SK-N-MC (cell line): ENCODE measurements at places on chromosomes 16 and 17.

DNA sequence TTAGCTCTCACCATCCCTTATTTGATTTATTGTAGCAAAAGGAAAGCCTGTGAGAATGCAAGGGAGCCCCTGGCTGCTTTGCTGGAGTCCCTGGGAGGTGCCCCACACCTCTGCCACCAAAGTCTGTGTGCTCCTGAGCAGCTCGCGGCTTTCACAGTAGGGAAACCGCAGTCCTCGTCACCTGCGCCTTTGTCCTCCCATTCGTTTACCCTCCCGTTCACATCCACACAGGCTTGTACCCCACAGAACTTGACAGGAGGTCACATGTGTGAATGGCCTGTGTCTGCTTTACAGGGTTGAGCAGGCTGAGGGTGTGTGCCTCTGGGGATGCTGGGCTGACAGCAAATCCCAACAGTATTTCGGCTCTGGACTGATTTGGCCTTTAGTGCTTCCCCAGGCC, 152.5 kb downstream of the LGALS9B start:
- no peak for DNase-seq

DNA sequence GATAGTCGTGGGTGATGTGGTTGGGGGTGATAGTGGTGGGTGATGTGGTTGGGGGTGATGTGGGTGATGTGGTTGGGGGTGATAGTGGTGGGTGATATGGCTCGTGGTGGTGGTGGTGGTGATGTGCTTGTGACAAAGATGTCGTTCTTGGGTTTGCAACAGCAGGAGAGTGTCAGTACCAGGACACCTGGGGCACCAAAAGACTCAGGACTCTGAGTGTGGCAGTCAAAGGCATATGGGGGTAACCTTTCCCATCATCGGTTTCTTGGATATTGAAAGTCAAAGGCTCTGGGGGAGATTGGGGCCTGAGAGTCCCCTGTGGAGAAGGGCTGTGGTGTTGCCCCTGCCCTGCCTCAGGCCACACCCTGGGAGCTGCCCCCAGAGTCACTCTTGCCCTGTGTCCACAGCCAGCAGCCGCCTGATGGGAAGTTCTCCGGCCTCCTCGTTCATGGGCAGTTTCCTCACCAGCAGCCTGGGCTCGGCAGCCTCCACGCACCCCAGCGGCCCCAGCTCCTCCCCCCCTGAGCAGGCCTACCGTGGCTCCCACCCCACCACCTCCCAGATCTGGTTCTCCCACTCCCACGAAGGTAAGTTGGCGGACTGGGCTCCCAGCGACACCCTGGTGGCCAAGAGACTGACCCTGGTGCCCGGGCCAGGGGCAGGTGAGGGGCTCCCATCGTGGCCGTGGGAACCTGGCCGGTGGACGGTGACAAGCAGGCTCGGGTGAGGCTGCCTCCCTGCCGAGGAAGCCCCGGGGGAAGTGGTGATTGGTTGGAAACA, 31.3 kb downstream of the BAHCC1 start:
- no peak for DNase-seq

- DNase-seq, result no peak
Observed at GRCh38 chr17:74571621-74572270, 4.4 kb upstream of the CD300H start.

DNA sequence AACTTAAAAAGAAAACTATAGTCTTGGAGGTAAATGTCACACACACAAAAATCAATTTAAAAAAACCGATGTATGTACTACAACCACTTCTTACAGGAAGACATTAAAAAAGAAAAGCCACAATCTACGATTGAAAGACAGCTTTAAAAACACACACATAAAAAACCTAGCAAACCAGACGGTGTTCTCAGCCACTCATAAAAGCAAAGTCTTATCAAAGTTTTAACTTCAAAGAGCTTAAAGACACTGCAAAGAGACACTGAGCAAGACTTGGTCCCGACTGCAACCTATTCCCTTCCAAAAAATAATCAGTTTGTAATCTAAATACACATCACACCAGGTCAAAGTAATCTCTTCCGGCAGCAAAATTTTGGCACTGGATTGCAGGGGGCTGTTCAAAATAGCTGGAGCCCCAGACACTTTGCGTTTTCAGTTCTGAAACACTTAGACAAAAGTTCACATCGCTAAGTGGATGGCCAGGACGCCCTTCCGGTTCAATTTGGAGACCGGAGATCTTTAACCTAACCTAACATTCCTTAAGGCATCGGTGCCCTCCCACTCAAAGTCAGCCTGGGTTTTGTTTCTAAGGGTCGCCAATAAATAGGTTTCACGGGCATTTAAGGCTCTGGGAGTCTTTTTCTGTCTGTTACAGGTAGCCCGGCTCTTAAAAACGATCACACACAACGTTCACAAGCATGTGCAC, 2.6 kb downstream of the ZCCHC14 start:
- DNase-seq, result no peak

- no peak for DNase-seq
Observed at GRCh38 chr17:62562656-62563055, 64.8 kb upstream of the MRC2 start.

- no peak for DNase-seq
Observed at GRCh38 chr17:72719578-72720493, 372.7 kb downstream of the SLC39A11 start.

DNA sequence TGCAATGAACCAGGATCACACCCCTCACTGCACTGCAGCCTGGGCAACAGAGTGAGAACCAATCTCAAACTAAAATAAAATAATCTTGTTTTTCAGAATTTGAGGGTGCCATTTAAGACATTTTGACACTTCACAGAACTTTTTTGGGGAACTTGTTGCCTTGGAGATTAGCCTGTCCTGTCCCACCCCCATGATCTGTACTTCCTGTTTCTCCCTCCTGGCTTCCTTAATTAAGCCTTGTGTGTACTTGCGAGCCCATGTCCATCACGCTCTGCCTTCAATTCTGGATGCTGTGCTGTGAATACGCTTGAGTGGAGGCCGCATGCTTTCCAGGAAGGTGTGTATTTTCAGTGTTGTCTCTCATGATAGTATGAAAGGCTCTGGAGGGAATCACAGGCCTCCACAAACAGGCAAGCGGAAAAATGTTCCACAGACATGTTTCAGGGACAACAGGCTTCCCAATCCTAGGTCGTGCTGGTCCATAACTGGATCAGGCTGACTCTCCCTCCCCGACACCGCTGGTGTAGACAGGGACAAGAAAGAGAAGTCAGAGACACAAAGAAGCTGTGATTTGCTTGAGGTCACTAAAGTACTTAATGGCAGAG, 56.9 kb downstream of the NOS2 start:
- no peak for DNase-seq

- peak; percentile 48 for DNase-seq
Observed at GRCh38 chr16:30896889-30897733, 697 bp downstream of the CTF1 start.

DNA sequence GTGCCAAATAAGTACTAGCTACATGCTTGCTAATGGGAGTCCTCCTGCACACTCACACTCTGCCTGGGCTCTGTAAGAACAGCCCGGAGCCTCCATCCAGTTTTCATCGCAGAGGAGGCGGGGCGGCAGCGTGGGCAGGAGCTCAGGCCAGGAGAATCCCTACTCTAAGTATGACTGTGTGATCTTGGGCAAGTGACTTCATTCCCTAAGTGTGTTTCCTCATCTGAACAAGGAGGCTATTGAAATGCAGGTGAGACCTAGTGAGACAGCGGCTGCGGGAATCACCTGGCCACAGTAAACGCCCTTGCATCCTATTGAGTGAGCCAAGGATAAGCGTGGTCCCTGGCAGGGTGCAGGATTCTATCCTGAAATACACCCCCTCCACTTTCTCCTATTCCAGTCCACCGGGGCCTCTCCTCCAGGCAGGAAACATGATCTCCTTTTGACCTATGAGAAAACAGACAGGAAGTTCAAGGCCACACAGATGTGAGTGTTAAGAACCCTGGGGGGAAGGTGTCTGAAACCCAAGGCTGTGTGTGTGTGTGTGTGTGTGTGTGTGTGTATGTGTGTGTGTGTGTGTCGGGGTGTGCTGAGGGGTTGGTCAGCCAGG, 5.2 kb upstream of the RAI1 start:
- no peak for DNase-seq

GRCh38 chr16:85777583-85778310, 21.6 kb downstream of the EMC8 start:
- DNase-seq, result no peak

GRCh38 chr16:57534337-57534880, 2.0 kb downstream of the CCDC102A start:
- DNase-seq, result no peak

DNA sequence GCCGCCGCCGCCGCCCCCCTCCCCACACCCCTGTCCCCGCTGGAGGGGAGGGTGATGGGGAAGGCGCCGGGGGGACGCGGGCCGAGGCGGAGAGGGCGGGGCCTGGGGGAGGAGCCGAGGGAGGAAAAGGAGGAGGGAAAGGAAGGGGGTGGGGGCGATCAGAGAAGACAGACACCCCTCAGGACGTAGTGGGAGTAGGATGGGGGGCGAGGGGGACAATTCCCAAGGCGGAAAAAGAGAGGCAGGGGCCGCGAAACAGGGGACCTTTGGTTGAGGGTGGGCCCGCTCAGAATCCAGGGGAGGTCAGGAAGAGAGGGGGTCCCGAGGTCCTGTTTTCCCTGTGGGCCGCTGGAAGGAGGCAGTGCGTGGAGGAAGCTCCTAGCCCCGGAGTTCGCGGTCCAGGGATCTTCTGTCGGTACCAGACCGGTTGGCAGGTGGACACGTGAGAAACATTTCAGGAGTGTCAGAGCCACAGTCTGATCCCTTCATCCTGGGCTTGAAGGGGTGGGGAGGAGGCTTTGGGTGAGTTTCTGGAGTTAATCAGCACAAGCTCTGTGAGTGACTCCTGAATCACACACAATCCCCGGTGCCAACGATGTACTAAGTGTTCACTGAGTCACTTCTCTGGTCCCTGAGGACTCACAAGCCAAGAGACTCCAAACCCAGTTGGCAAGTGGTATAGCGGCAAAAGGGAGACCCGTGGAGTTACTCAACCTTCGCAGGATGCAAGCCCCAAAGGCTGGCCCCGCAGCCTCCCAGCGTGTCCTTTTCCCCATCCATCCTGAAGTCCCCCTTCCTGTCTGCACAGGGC, at the start of gene XYLT1:
Gene XYLT1 (minus strand): TSS at position 53 of the 811 bp plus-strand sequence. CDS start 164 bp downstream, outside the sequence.
- no peak for DNase-seq

GRCh38 chr17:1304962-1305563, 25.6 kb downstream of the TRARG1 start:
- DNase-seq, result no peak

DNA sequence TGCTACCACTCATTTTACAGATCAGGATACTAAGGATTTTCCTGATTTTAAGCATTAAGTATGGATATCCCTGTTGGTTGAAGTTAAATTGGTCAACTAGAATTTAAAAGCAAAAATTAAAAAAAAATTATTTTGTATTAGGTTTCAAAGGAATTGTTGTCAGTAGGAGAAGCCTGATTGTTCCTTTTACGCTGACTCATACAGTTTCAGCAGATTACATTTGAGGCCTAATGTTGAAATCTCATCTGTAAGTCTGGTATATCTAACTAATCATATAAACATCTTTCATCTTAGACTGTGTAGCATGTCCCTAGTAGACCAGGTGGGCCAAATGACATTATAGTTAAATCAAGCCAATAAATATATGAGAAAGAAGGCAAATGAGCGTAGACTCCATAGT, 83.5 kb downstream of the FTO start:
- DNase-seq, result no peak

GRCh38 chr17:35856603-35857002, 12.1 kb downstream of the HEATR9 start:
- no peak for DNase-seq

DNA sequence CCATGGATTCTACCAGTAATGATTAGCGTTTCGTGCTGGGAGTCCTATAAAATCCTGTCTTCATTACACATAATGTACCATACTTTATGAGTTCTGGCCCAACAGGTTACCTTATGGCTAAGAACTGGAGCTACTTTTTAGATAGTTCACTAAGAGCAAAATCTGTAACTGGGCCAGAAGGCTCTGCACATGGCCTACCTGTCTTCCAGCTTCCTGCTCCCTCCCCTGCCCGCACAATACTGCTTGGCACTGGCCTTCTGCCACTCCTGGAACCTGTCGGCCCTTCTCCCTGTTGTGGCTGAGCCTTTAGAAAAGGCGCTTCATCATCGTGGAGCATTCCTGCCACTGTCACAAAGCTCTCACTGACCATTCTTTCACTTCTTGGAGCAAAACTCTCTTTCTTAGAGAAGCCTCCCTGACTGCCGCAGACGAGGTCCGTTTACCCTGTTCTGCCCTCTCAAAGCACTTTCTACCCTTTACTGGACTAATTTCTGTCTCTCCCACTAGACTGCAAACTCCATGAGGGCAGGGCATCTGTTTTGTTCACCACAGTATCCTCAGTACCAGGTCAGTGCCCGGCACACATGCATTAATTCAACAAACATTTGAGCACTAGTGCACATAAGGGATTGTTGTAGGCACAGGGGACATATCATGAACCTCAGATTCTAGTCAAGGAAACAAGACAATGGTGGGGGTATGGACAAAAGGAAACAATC, 116.5 kb downstream of the PARN start:
- no peak for DNase-seq

- no peak for DNase-seq
Observed at GRCh38 chr17:8073627-8074484, 13.7 kb downstream of the ALOX12B start.

DNA sequence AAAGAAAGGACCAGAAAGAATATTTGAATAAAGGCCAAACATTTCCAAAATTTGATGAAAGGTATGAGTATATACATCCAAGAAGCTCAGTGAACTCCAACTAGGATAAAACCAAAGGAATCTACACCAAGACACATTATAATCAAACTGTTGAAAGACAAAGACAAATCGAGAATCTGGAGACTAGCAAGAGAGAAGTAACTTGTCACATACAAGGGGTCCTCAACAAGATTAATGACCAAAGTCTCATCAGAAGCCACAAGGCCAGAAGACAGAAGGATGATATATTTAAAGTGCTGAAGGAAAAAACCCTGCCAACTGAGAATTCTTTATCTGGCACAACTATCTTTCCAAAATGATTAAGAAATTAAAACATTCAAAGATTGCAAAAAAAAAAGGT, 9.3 kb upstream of the IL21R start:
- DNase-seq, result no peak

- DNase-seq, result no peak
Observed at GRCh38 chr17:61482467-61482866, 30.2 kb downstream of the TBX4 start.

DNA sequence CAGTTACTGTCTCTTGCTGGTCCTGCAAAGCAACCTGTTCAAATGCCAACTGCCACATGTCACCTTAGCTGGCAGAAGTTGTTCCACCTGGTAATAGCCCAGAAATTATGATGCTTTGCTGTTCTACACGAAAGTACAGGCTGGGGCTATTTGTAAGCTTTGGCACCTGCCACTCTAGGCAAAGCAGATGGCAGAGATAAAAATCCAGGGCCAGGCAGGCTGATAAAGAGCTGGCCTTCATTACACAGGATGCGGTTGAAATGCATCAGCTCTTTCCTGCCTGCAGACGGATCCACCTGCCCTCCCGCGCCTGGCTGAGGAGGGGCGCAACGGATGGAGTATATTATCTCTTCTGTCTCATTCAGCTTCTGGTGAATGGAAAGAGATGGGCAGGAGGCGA, 29.3 kb upstream of the KDM8 start:
- no peak for DNase-seq

DNA sequence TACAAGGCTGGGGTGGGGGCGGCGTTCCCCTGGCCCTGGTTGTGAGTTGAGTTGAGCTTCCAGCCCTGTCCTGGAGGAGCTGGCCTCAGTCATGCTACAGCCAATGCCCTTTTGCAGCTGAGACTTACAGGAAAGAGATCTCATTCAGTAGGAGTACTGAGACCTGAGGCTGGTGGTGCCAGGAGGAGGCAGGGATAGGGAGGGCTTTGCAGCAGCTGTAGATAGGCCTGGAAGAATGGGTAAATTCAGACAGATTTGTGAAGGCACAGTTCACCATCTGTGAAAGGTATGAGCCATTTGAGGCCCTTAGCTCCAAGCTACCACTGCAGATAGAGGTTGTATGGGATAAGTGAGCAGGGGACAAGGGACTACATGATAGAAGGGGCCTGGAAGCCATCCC, 5.6 kb downstream of the STX4 start:
- no peak for DNase-seq
